A172 (cell line): ENCODE measurements at places on chromosomes 12 and 14. TPM values are rescaled to one million over a fixed set of nuclear protein-coding genes. Genes with fewer than 3 reads are reported as not detected.

DNA sequence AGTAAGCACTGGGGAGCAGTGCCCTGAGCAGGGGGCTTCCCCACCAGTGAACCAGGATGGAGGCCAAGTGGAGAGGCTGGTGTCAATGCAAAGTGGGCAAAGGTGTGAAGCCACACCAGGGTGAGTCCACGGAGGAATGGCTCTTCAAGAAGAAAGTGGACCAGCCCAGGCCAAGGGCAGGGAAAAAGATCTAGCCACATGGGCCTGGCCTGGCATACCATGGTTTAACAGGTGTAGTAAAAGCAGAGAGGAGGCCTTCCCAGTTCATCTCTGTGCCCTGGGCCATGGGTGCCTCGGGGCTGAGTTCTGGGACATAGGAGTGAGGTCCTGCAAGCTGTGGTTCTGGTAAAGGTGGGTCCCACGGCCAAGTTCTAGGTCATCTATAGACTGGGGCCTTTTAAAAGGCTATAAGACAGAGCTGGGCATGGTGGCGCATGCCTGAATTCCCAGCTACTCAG, 153.4 kb downstream of the DPF3 start:
- no peak for DNase-seq

GRCh38 chr12:25959071-25959961, 834 bp downstream of the RASSF8 start:
- peak; percentile 38 for DNase-seq

- DNase-seq = no peak
Observed at GRCh38 chr14:94659901-94660300, 47.7 kb downstream of the SERPINA3 start.

DNA sequence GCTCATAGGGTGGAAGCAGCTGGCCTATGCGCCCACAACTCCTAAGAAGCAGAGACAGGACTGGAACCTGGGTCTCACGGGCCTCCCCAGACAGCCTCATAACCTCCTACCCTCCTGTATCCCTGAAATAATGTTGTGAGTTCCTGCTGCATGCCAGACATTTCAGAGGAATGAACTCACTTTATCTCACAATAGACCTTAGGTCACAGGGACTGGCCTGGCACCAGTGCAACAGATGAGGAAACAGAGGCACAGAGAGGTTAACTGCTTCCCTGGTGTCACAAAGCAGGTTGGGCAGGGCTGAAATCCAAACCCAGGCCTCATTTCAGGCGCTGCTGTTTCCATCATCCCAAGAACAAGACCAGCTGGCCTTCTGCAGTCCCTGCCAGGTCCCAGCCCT, 5.3 kb downstream of the PHETA1 start:
- DNase-seq = peak; percentile 28

The FAM222A gene
- total RNA-seq = 3.7 and 4.2 TPM in 2 replicates

The CEBPE gene
- 0.96 TPM in 1 of 2 replicates, not detected in the other for total RNA-seq

The GPR135 gene
- 1.5 TPM in 2 replicates for total RNA-seq

The POTEM gene
- not detected in 2 replicates for total RNA-seq
